ENCODE measurements at places on chromosomes 12 and 14. TPM values are rescaled to one million over a fixed set of nuclear protein-coding genes. Genes with fewer than 3 reads are reported as not detected.

DNA sequence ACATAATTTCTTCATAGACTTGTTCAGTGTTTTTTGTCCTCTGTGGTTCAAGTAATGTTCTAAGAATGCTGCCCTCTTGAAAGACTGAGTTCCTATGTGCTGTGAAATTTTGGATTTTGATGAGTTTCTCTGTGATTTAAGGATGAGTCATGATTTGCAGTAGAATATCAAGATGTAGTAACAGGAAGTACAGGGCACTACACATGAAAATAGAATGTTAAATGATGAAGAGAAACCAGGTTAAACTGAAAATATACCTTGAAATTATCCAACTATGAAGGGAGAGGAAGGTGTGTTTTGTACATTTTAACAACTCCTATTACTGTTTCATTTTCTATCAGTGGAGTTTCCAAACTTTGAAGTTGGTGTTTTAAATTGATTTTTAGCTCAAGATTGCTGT is 4.8 kb downstream of the ELK3 start:
- peak overlapping the region; percentile 72 for H3K27ac ChIP-seq
- no peaks in the 10 kb centered on the region for H3K27me3 ChIP-seq
- H3K4me3 ChIP-seq = peak overlapping the region; percentile 5
- no peak for DNase-seq
- H3K4me1 ChIP-seq = peaks cover 48% of the 10 kb centered on the region

- H3K4me1 ChIP-seq = peaks cover 7% of the 10 kb centered on the region
- peaks cover 13% of the 10 kb centered on the region for H3K27me3 ChIP-seq
- peak; percentile 9 for DNase-seq
- peak overlapping the region; percentile 68 for H3K4me3 ChIP-seq
- H3K36me3 ChIP-seq = no peaks in the 10 kb centered on the region
These were observed 40.6 kb downstream of the SLC15A4 start for GRCh38 chr12:128783129-128783574.

DNA sequence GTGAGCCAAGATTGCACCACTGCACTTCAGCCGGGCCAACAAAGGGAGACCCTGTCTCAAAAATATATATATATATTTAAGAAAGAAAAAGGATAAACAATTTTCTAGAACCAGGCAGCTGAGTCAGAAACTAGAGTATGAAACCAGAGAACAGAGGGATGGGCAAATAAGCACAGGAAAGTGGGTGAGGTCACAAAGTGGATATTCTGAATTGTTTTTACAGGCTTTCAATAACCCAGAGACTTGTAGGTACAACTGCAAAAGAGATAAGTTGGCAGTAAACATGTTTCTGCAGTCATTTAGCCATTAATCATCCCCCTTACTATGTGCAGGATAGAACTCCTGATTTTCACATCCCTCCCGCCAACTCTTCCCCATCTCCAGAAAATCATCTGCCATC is 94.2 kb downstream of the BTG1 start:
- H3K36me3 ChIP-seq = peaks cover 21% of the 10 kb centered on the region
- no peak for DNase-seq
- no peaks in the 10 kb centered on the region for H3K27me3 ChIP-seq

DNA sequence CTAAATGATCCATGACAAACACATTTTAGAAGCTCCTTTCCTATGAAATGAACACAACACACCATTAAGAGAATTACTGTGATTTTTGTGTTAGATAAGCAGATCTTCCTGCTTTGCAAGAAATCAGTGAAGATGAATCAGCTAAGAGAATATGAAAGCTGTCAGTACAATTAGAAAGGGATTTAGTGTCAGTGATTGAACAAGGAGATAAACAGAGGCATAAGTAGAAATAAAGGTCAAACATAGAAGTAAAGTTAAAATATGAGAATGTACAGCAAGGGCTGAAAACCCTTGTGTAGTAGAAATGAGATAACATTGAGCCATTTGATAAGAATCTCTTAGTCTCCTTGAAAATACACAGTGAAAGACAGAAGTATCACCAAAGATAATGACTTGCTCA is 21.4 kb upstream of the SLC16A7 start:
- no peaks in the 10 kb centered on the region for H3K36me3 ChIP-seq
- H3K4me1 ChIP-seq = peaks cover 14% of the 10 kb centered on the region
- H3K27me3 ChIP-seq = no peaks in the 10 kb centered on the region

GRCh38 chr14:54667764-54668163 is 100.8 kb downstream of the SAMD4A start:
- no peaks in the 10 kb centered on the region for H3K36me3 ChIP-seq
- no peak overlapping the region for H3K27ac ChIP-seq
- H3K27me3 ChIP-seq = peaks cover 36% of the 10 kb centered on the region
- DNase-seq = no peak

DNA sequence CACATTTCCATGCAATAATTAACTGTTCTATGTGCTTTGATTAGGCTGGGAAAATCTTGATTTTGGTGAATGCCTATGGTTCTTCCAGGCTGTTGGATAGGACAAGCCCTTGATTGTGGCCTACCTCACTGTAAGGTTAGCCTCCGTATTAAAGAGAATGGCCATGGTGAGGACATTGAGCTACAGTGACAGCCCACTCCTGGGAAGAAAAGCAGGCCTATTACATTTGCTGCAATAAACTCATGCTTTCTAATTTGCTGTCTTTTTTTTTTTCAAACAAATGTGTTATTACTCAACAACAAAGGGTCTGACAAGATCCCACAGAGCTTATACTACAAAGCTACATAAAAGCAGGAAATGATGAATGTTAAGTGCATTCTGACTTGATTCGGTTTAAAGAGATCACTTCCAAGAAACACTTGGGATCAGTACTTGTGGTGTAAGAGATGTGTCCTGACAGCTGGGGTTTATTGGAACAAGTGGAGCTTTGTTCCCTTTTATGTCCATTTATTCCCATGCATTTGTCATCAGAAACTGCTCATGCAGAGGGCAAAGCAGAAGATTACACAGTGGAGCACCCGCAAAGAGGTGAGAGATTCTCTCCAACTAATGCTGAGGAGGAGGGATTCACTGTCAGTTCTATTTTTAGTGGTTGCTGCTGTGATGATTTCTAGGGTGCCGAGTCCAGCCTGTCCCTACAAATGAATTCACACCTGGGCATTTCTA is 29.1 kb upstream of the KCNK10 start:
- no peaks in the 10 kb centered on the region for H3K36me3 ChIP-seq
- no peaks in the 10 kb centered on the region for H3K27me3 ChIP-seq
- no peak overlapping the region for H3K4me3 ChIP-seq
- DNase-seq = no peak
- H3K4me1 ChIP-seq = no peaks in the 10 kb centered on the region
- H3K27ac ChIP-seq = no peak overlapping the region

The GLT1D1 gene
- total RNA-seq = 0.27 TPM

The ABCC9 gene
- total RNA-seq = not detected

The PZP gene
- total RNA-seq = not detected

The KRT77 gene
- total RNA-seq = not detected
